D721Med (cell line): ENCODE measurements at places on chromosomes 12 and 14.

DNA sequence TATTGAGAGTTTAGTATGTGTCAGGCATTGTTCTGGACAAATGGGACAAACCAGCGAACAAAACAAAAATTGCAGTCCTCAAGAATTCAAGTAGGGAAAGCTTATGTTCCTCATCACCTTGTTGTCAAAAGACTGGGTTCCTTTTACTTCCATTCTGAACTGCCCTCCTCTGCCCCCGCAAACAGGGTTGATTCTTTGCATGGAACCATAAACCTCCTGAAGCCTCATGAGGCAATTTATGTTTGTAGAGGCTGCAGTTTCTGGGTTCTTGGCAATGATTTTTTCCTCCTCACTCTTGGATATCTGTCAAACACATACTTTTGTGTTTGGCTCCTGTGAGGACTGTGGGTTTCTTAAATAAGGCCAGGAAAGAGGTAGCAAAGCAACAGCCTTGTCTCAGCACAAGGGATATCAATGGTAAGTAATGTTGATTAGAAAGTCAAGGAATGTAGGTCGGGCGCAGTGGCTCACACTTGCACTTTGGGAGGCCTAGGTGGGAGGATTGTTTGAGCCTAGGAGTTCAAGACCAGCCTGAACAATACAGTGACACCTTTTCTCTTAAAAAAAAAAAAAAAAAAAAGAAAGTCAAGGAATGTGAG, 13.9 kb downstream of the COPZ1 start:
- no peak for DNase-seq

GRCh38 chr12:124766727-124767065, 97.0 kb downstream of the SCARB1 start:
- DNase-seq = no peak

DNA sequence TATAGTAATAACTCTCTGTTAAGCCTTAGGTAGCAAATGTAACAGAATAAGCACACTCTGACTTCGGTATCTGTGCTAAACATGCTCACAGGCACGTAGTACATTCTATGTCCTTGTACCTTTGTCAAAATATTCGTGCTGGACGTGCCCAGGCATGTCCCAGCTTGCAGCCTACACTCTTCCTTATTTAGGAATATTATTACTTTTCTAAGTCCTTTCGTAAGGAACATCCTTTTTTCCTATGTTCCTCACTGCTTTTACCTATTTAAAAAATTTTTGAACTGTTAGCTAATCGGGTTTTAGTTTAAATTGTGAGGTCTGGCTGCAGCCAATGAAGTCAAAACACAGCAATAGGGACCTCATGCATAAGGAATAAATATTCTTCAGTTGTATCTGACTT, 24.1 kb upstream of the UBC start:
- DNase-seq = no peak

DNA sequence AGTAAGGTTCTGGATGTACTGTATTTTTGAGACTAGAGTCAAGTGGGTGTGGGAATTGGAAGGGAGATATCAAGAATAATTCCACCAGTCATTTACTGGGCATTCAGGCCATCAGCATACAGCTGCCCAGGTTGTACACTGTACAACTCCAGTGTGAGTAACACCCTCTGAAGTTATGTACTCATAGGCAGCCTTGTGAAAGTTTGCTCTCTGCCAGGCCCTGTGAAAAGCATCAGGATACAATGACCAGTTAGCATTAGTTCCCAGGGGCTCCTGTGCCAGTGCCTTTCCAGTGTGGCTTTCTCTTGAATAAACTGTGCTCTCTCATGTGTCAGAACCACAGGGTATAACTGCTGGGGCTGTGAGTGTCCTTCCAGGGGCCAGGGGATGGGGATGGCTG, 89.7 kb downstream of the LGMN start:
- DNase-seq = no peak

GRCh38 chr14:63212209-63212608, 8.0 kb downstream of the RHOJ start:
- DNase-seq = no peak

GRCh38 chr12:23757541-23757962, 191.9 kb downstream of the SOX5 start:
- DNase-seq = no peak

DNA sequence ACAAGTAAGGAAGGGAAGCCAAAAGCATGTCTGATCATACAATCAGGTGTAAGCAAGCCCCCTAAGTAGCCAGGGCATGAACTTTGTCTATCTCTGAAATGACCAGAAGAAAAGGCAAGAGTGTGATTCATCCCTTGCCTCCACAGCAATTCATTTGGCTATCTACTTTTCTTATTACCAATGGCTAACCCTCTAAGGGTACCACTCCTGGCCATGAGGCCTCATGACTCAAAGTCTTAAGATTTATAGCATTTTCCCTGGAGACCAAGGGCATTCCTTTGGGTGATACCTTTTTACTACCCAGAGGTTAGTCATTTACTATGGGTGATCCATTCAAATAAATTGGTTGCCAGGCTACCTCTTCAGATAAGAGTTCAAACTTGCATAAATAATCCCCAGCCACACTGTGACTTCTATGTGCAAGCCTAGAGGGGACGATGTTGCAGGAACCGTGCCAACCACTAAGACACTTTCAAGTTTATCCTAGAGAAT, 1.5 kb upstream of the LGALS3 start:
- DNase-seq = no peak

- DNase-seq = no peak
Observed at GRCh38 chr14:69664865-69665526, 53.6 kb downstream of the SUSD6 start.

- DNase-seq = no peak
Observed at GRCh38 chr12:75947156-75947723, 84.3 kb downstream of the PHLDA1 start.

- DNase-seq = no peak
Observed at GRCh38 chr14:24329073-24329663, 5.7 kb downstream of the ADCY4 start.
